NCI-H2029 treated with DMSO at 0.1 percent for 48 hours (cell line): ENCODE measurements at places on chromosomes 2 and 18.

GRCh38 chr2:29009711-29010677 lies 28.9 kb downstream of the TOGARAM2 start:
- DNase-seq = no peak

DNA sequence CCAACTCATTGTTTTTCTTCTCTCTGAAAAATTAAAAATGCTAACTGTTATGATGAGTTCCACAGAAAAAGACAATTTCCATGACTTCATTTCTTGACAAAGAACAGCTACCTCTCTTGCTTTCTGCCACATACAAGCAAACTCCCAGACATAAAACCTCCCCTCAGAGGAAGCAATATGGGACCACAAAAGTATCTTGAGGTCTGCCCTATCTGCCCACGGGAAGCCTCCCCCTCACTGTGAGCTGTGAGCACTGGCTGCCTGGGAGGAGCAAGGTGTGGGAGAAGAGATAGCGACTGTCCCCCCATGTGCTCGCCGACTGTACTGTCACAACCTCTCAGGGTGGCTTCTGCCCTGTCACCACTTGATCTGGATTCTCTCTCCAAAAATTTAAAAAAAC lies 69.7 kb upstream of the NRP2 start:
- no peak for DNase-seq

- no peak for DNase-seq
Measured at GRCh38 chr2:160517731-160518130, 24.1 kb upstream of the RBMS1 start.

DNA sequence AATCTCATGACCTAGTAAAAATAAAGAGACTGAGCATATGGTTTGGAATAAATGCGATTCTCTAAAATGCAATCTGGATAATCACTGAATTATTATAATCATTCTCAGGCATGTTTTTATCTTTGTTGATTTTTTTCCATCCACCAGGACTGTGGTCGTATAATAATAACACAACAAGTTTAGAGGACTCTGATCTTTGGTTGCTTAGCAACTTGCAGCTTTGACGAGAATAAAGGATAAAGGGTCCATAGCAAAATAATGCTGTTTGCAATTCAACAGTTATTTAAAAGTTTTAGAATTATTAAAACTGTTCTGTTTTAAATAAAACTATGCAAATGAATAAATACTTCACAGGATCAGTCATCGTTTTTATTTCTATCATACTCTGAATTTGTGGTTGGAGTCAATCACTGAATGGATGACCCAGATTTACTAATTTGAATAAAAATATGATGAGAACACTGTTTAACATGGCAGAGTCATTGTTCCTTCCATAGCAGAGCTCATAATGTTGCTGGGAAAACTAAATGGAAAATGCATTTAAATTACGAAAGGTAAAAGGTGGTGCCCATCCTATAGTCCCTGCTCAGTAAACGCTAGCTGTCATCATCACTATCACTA lies 29.3 kb downstream of the DNER start:
- DNase-seq = no peak

GRCh38 chr18:9696112-9696511 lies 12.0 kb upstream of the RAB31 start:
- no peak for DNase-seq

DNA sequence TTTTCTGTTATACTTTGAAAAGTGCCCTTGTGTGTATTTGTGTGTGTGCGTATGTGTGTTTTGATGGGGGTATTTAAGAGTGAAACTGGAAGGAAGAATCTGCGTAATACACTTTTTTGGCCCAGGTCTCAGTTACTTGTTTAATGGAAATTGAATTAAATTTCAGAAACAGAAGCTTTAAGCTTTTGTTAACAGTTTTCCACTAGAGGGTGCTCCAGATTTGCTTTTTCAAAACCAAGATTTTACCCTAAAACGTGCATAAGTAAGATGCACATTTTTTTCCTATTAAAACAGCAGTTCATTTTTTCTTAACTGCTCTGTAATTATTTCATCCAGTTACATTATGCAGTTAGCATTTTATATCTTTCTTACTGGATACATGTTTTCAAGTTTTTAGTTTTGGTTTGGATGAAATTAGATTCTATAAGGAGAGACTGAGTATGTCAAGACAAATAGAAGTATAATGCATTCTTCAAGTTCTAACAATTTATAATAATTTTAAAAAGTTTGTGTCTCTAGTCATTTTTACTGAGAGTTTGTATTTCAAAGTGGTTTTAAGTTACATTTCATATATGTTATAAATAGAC lies 97.2 kb downstream of the PIK3C3 start:
- DNase-seq = no peak

- no peak for DNase-seq
Measured at GRCh38 chr2:109482361-109482861, 131.4 kb downstream of the SEPTIN10 start.

DNA sequence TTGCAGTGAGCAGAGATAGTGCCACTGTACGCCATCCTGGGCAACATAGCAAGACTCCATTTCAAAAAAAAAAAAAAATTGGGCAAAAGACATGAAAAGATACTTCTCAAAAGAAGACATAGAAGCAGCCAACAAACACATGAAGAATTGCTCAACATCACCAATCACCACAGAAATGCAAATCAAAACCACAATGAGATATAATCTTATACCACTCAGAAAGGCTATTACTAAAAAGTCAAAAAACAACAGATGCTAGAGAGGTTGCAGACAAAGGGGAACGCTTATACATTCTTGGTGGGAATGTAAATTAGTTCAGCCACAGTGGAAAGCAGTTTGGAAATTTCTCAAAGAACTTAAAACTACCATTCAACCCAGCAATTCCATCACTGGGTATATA lies 43.1 kb upstream of the CHAC2 start:
- DNase-seq = no peak

DNA sequence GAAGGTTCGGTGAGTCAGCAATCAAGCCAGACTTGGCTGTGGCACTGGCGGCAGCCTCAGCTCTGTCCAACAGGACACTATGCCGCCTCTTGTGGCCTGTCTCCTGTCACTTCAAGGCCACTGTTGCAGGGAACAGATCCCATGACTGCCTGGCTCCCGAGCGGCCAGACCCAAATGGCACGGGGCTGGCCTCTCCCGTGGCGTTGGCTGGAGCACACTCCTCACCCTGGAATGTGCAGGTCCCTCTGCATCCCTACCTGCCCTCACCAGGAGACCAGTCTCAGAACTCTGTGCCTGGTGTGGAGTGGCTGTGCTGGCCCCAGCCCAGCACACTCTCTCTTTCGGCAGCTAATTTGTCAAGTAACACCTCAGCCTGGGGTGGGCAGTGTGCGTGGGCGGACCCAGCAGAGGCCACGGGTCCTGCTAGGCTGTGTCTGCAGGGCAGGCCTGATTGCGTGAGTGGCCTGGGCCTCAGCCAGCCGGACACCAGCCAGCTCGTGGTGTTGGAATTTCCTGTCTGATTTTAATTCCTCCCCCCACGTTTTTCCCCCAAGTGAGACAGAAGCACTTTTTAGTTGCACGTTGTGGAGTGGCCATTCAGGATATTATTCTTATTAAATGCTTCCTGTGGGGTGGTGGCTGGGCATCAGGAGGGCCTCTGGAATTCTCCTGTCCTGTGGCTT lies 179.3 kb downstream of the GLI2 start:
- no peak for DNase-seq

DNA sequence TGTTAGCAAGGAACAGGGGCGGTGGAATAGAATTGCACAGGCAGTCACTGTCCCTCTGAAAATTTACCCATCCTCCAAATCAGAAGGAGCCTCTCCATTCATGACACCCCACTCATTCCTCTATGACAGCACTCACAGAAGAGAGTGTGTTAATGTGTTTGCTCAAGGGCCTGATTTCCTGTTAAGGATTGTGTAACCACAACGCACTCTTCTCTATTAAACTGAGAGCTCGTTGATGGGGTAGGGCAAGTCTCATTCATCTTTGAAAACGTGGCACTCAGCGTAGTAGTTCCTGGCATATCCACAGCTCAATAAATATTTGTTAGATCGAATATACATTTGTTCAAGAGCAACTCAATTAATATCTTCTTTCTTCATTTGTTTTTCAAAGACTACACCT lies 106.4 kb downstream of the VAPA start:
- peak; percentile 96 for DNase-seq

GRCh38 chr2:2941205-2941604 lies 436.4 kb downstream of the EIPR1 start:
- DNase-seq = no peak

- DNase-seq = no peak
Measured at GRCh38 chr2:33788044-33788443, 188.9 kb upstream of the FAM98A start.

DNA sequence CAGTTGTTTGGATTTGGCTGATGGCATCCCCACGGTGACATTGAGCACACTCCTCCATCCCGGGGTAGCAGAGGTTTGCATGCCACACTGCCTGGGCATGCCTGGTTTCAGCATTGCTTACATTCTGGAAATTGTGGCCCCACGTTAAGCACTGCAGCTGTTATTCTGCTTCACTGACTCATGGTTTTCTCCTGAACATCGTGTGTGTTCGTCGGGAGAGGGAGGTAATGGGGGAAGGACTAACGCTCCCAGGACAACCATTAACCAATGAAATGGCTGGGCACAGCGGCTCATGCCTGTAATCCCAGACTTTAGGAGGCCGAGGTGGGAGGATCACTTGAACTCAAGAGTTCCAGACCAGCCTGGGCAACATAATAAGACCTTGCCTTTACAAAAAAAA lies 28.2 kb upstream of the YWHAQ start:
- DNase-seq = no peak

DNA sequence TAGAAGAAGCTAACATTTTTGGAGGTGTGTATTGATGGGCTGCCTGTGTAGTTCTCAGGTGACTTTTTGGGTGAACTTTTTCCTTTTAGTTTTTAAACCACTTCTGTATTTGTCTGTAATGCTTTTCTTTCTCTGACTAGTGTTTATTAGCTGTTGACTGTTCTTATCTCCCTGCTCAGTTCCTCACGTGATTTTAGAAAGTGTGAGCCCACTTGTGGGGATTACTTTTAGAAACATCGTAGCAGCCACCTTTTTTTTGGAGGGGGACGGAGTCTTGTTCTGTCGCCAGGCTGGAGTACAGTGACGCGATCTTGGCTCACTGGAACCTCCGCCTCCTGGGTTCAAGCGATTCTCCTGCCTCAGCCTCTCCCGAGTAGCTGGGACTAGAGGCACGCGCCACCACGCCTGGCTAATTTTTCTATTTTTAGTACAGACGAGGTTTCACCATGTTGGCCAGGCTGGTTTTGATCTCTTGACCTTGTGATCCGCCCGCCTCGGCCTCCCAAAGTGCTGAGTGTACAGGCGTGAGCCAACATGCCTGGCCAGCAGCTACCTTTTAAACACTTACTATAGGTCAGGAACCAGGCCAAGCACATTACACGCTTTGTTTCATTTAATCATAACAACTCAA lies 9.2 kb upstream of the CDKL4 start:
- no peak for DNase-seq

- peak; percentile 92 for DNase-seq
Measured at GRCh38 chr2:224585211-224586088, at the start of gene CUL3. Gene CUL3, minus strand, starts transcription at chr2:224585363. Its CDS starts 354 bp downstream, at chr2:224585009.

- DNase-seq = no peak
Measured at GRCh38 chr2:1743396-1744150, 742 bp downstream of the PXDN start.

DNA sequence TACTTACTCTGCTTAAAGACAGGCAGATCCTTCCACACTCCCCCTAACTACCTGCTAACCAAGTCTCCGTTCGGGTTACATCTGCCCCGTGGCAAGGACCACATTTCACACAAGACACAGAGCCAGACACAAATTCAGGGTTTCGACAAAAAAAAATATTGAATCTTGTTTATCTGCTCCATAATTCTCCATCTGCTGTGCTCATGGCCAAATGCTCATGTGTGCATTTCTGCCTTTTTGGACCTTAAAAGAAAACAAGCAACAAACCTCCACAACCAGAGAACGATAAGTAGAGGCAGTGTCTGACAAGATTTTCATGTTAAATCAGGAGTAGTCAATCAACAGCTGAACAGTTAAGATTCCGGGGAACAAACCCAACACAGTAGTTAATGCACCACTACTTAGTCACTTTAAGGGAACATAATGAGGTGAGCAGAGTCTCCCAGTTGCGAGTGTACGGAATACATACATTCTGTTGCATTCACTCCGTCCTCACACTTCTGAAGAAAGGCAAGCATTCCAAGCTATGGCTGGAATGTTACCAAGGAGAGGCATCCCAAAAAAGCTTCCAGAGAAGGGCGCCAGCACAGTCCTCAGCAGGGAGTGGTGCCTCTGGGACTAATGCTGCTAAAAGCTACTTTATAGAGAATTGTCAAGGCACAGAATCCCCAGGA lies 121.0 kb downstream of the ANKRD44 start:
- no peak for DNase-seq

DNA sequence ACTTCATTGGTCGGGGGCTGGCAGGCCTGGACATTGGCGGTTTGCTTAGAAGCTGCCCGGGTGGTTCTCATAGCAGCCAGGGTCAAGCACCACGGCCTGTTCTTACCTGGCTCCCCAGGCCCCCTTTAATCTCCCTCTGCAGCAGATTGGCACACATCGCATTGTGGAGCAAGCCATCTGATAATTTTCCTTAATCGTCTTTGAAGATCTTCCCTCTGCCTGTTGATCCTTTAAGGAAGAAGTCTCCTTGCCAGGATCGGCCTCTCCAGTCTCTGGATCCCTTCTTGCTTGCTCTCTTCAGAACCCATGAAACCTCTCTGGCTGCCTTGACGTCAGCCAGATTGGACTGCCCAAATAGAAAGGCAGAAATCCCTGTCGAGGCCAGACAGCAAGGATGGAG lies 75.8 kb downstream of the NEDD4L start:
- no peak for DNase-seq

DNA sequence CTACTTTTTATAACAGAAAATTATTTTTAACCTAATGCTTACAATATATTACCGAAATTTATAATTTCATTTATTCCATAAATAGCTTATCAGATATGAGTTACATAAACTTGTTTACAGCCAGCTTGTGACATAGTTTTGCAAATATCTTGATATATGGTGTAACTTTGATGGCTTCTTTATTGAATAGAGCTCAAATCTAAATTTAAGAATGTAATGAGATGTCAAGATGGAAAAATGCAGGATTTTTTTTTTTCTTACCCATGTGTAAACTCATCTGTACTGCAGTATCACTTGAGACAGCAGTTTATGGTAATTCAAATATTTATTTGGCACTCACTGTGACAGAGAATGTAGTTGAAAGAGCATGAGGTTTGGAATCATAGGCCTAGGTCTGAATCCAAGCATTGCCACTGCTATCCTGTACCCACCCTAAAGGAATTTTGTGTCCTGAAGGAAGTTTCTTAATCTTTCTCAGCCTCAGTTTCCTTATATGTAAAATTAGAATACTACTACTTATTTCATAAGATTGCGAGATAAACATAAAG lies 3.8 kb downstream of the CREB1 start:
- peak; percentile 44 for DNase-seq

DNA sequence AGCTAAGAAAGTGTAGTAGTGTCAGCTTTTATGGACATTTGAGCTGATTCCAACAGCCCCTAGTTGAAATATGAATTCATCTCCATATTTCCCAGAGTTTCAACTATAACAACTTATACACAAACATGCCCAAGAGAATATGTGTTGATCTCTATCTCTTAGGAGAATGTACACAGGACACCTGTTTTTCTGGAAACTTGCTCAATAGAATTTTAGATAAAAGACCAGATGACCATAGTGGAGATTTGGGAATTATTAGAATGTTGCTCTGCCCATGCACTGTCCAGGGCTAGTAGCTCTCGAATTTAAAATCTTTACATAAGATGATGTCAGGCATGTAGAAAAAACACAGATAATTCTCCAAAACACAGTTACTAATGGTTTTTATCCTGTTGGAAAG lies 162.3 kb upstream of the VRK2 start:
- no peak for DNase-seq

- peak; percentile 62 for DNase-seq
Measured at GRCh38 chr18:32549248-32550110, 78.8 kb upstream of the GAREM1 start.

- no peak for DNase-seq
Measured at GRCh38 chr2:1791685-1792435, 47.5 kb upstream of the PXDN start.
